Hematopoietic multipotent progenitor cell treated with erythropoietin and hydrocortisone succinate and interleukin-3 and kit ligand, for 6 days (in vitro differentiated cells): ENCODE measurements at places on chromosomes 2 and 18.

- DNase-seq = no peak
Measured at GRCh38 chr2:197274349-197274748, 36.2 kb downstream of the ANKRD44 start.

- DNase-seq = peak; percentile 97
Measured at GRCh38 chr2:207417301-207417718, 112.5 kb upstream of the CREB1 start.

GRCh38 chr18:59501920-59502273, 142.8 kb upstream of the LMAN1 start:
- no peak for DNase-seq

GRCh38 chr2:181234487-181234891, 222.7 kb upstream of the ITGA4 start:
- DNase-seq = no peak
